ENCODE measurements at places on chromosomes 11 and 22. TPM values are rescaled to one million over a fixed set of nuclear protein-coding genes. Genes with fewer than 3 reads are reported as not detected.

The DGCR6 gene
- polyA plus RNA-seq = 2.7 TPM

The GRIK4 gene
- 0.27 TPM for polyA plus RNA-seq

The PNPLA3 gene
- not detected for polyA plus RNA-seq

The PTPRCAP gene
- 7.5 TPM for polyA plus RNA-seq

GRCh38 chr11:125494031-125494360 is 2.1 kb downstream of the FEZ1 start:
- no peak overlapping the region for H3K4me3 ChIP-seq
- no peak for DNase-seq
- H3K27me3 ChIP-seq = peaks cover 35% of the 10 kb centered on the region
- peaks cover 4% of the 10 kb centered on the region for H3K4me1 ChIP-seq

DNA sequence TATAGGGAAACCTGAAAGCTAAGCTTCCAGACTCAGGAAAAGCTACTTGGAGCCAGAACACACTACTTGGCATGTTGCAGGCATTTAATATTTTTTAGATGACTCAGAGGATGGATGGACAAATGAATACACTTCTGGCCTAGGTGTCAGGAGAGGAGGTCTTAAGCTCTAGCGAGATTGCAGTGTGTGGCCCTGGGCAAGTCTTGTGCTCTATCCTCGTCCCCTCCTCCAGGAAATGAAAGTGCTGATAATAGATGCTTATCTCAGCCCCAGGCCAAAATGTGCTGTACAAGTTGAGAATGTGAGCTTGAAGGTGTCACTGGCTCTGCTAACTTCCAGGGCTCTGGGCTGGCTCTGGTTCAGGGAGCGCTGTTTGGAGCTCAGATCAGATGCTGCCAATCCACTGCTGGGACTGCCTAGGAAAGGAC is 136.3 kb downstream of the PKNOX2 start:
- H3K36me3 ChIP-seq = peaks cover 2% of the 10 kb centered on the region
- DNase-seq = no peak
- no peak overlapping the region for H3K27ac ChIP-seq
- H3K4me3 ChIP-seq = no peak overlapping the region
- H3K4me1 ChIP-seq = no peaks in the 10 kb centered on the region

The SYTL2 gene
- polyA plus RNA-seq = 14.3 TPM

The TRIM51 gene
- not detected for polyA plus RNA-seq
